ENCODE measurements at places on chromosomes 3 and 15.

DNA sequence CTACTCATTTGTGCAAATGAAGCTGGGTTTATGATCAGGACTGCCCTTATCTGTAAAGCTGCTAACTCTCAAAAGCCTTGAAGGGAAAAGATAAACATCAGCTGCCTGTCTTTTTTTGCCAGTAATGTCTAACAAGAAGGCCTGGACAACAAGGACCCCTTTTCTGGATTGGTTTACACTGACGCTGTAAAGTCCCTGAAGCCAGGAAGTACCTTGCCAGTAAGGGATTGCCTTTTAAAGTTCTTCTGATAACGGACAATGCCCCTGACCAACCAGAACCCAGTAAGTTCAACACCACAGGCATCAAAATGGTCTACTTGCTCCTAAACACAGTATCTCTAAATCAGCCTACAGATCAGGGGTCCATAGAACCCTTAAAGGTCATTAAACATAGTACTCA is 178.0 kb downstream of the PCCB start:
- DNase-seq = peak; percentile 4

GRCh38 chr3:160052385-160053047 is 63.9 kb downstream of the IL12A start:
- peak; percentile 59 for DNase-seq

- DNase-seq = no peak
Observed at GRCh38 chr3:126468028-126468891, 7.4 kb downstream of the ZXDC start.

DNA sequence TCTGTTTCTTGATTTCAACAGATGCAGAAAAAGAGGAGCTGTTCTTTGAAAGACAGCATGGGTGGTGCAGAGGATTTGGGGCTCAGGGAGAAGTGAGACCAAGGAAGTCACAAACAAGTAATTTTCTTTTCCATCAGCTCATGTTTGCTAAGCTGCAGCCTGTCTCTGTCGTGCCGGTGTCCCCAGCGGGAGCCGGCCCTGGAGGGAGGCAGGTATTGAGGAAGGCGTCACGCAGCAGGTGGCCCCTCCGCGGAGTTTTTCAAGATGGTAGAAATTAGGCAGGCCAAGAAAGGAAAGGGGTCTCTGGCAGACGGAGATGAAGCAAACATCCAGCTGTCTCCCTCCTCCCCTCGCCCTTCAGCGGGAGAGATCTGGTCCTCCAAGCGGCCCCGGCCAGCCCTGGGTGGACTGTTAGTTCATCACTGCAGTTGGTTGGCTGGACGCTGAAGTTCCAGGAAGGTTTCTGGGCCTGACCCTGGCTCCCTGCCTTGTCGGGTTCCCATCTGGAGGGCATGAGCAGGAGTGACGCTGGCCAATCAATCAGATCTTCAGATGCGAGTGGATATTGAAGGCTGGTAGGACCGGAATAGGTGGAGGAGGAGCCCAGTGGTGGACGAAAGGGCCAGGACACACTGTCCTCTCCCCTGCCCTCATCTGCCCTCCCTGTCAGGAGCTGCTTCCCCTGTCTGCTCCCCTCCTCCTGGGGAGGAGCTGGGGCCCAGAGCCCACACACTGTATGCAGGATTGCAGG is 27.7 kb upstream of the MUC4 start:
- DNase-seq = no peak

GRCh38 chr3:170761103-170761502 is 108.9 kb downstream of the RPL22L1 start:
- no peak for DNase-seq

GRCh38 chr3:13506680-13507079 is 26.6 kb downstream of the HDAC11 start:
- DNase-seq = no peak

- DNase-seq = no peak
Observed at GRCh38 chr15:51866751-51867150, 37.3 kb downstream of the TMOD3 start.

DNA sequence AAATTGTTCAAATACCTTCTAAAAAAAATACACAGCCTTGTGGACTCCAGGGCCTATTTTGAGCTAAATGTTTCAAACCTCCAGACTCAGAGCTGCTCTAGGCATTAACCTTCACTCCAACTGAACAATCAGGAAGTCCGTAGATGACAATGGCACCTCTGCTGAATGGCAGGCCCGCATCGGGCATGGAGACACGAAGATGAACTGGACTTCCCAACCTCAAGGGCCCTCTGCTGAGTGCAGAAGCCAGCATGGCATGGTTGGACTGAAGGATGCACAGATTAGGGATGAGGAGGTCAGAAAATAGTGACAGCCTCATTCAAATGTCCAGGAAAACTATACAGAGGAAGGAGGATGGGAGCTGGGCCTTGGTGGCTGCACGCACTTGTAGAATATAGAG is 2.2 kb downstream of the FAM174B start:
- no peak for DNase-seq

GRCh38 chr3:184873141-184873540 is 61.2 kb downstream of the VPS8 start:
- no peak for DNase-seq

DNA sequence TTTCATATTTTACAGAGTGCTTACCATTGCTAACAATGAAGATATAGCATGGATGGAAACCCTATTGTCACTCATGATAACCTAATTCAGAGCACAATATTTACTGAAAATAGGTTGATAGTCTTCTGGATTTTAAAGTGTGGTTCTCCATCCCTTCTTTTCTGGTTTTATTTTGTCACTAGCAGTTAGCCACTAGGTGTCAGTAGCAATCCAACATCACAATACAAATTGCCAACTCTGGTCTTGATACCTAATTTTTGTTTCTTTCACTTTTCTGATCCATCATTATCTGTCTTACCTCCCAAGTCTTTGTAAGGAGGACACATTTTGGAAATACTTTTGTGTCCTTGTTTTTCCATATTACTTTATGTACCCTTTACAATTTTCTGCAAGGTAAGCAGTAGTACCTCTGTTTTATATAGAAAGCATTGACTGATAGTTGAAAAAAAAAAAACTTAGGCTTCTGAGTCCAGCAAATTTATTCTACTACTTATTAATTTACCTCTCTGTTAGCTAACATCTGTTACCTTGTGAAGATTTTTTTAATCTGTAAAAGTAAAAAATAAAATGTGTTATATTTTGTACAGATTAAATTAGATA is 28.3 kb upstream of the CRYBG3 start:
- DNase-seq = peak; percentile 40

- no peak for DNase-seq
Observed at GRCh38 chr3:160935413-160936095, 169.6 kb downstream of the B3GALNT1 start.

DNA sequence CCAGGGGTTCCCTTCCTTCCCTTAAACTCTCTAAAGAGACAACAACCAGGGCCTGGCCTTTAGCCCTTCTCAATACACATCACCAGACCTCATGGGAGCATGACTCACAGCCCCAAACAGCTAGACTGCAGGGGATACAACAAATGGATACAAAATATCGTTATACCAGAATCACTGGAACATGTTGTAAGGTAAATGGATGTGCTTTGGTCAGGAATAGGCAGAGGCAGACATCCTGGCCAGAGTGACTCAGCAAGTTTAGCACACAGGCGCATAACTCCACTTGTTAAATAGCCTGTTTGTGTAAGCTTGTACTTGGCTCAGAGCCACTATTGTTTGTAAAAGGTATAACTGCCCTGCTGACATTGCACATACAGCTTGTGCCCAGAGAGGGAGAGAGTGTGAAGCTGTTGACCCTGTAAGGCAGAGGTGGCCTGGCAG is 18.3 kb downstream of the TMED3 start:
- DNase-seq = peak; percentile 81

DNA sequence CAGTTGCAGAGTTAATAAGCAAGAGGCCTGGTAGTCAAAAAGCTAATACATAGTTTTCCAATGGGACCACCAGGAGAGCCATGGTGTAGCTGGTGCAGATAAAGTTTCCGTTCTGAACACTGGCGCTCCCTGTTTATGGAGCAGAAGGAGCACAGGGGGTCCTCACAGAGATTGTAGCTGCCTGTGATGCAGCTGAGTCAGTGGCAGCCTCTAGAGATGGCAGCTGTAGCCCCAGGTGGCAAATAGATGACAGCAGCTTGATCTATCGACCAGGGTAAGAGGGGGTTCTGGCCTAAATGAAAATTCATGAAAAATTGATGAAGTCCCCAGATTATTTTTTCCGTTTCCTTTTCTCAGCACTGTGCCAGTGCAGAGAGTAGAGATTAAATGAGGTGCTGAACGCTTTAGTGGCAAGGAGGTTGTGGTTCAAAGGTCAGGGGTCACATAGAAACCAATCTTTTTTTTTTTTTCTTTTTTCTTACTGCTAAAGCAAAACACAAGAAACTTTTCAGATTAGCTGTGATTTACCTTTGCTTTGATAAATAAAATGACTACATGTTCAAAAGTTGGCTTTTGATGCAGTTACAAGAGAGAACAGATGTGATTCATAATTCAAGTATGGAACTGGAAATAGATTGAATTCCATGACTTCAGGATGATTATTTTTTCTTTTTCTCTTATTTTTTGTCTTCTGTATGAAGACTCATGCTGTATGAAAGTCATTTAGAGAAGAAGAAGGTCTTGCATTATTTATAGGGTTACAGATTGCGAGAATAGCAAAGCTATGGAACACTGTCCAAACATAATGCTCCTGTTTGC is 63.3 kb downstream of the ROBO2 start:
- peak; percentile 6 for DNase-seq

- no peak for DNase-seq
Observed at GRCh38 chr15:74006774-74007639, 12.5 kb downstream of the PML start.

DNA sequence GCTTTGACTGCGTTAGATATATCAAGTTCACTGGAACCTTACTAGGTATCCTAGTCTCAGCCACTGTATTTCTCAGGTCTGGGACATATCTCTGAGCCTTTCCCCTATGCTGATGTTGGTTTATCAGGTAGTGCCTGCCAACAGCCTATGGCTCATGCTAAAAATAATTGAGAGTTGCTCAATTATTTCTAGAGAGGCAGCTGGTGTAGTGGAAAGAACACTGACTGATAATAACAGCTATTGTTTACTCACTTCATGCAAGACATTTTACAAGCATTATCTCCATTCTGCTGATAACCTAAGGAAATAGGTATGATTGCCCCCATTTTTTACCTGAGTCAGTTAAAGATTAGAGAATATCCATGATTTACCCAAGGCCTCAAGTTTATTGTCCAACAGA is 231.4 kb downstream of the LRRN1 start:
- DNase-seq = no peak

DNA sequence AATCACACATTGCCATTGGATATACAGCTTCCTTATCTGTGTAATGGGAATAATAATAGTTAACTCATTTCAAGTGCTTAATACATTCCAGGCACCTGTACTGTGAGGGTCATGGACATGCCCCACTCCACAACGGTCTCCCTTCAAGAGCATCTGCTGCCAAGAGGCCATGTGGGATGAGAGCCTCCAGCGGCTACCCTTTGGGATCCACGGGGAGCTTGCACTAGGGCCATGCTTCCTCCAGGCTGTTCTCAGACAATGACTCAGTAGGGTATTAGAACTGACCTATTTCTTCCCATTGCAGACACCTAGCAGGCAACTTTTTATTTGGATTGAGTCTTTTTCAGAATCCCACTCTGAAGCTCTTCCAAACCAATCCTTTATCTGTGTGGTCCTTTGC is 1078.9 kb downstream of the TUSC7 start:
- DNase-seq = no peak

GRCh38 chr3:62371720-62372591 is 1.4 kb downstream of the FEZF2 start:
- no peak for DNase-seq

DNA sequence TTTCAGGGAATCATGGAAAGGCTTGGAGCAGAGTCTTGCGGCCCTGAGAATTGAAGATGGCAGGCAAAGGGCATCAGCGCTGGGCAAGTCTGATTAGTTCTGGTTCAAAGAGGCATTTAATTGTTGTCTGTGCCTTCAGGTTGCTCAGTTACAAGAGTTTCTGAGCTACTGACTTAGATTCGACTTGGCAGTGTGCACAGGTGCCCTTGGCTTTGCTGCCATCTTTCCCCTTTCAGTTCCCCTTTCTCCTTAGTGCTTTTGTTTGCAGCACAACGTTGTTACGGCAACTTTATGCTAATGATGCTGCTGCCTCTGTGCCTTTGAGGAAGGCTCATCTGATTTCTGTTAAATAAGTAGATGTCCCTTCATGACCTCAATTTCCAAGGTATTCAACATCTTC is 12.5 kb downstream of the P2RY14 start:
- DNase-seq = no peak

GRCh38 chr3:72426618-72427397 is 421.4 kb downstream of the SHQ1 start:
- no peak for DNase-seq

GRCh38 chr3:12707449-12707848 is 43.5 kb upstream of the RAF1 start:
- DNase-seq = peak; percentile 33

All from fibroblast of lung (primary cell).